Activated CD8-positive, alpha-beta memory T cell treated with anti-CD3 and anti-CD28 coated beads for 4 hours (primary cell): ENCODE measurements at places on chromosomes 7 and 10.

DNA sequence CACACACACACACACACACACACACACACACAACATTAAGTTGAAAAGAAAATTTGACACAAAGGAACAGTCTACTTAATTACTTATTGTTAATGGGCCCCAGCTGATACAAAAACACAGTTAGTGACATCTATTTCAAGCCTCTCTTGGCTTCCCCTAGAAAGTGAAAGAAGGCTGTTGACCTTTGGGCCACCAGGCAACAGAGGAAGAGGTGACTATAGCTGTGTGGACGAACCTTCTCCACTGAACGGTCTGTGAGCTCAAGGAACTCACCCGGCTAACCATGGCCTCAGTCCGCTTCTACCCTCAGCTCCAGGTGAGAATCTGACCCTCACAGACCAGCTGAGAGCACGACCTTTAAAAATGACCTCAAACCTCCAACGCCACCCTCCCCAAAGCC lies 32.9 kb upstream of the CALN1 start:
- DNase-seq = no peak

DNA sequence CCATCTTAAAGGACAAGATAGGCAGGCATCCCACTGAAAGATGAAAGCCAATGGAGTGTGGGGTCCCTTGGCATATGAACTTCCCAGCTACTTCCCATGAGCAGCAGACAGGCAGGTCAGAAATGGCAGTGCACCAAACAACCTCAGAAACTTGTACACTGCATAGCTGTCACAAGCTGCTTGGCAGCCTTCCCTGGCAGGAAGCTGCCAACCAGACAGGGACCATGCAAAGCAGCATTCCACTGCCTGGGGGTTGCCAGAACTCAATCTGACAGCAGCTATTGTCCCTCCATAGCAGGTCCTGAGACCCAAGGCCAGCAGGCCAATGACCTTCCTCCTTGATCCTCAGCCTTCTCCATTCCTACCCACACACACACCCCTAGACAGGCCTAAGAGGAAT lies 139.5 kb downstream of the PLCE1 start:
- no peak for DNase-seq

GRCh38 chr7:494259-494687 lies 25.4 kb downstream of the PDGFA start:
- no peak for DNase-seq

- DNase-seq = no peak
Measured at GRCh38 chr10:101464599-101464998, 110.6 kb downstream of the BTRC start.

DNA sequence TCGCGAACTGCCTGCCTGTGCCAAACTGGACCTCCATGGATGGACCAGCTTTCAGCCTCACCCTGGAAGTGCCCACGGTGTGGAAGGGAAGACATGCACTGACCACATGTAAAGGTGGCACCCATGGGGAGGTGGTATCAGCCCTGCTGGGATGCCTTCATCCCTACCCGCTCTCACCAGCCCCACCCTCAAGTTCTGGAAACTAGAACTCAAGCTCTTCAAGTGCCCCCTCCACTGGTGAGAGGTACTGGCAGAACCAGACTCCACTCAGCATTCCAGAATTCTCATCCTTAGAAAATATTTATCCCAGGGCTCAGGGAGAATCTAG lies 5.9 kb downstream of the ZNF488 start:
- DNase-seq = no peak

DNA sequence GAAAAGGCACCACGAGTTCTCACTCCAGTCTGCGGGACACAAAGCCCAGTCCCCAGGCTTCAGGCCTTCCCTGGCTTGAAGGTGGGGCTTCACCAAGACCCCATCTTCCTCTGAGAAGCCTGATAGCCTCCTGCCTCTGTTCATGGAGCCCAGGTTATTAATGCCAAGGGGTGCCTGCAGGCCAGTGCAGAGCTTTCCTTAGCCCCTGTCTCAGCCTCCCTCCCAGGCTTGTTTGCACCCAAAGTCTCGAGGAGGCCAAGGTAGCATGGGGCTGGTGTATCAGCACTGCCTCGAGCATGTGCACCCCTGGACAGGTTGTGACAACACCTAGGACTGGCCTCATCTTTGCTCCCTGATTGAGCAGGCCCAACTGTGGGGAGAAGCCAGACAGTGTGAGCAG lies 108.1 kb upstream of the PCDH15 start:
- no peak for DNase-seq

- DNase-seq = no peak
Measured at GRCh38 chr7:135620447-135620846, 41.9 kb upstream of the STMP1 start.

DNA sequence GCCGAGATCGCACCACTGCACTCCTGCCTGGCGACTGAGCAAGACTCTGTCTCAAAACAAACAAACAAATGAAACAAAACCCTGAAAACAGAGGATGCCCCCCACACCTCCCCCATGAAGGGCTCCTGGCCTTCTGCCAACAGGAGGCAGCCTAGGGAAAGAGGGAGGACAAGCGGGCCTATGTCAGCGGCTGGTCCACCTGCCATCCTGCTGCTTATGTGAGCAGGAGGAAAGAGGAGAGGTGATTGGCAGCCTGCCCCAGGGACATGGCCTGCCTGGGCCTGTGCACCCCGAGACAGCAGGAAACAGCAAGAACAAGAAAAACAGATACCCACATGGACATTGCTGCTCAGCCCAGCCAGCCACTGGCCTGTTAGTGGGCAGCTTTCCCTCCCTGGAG lies 9.1 kb upstream of the ZNF316 start:
- DNase-seq = no peak

DNA sequence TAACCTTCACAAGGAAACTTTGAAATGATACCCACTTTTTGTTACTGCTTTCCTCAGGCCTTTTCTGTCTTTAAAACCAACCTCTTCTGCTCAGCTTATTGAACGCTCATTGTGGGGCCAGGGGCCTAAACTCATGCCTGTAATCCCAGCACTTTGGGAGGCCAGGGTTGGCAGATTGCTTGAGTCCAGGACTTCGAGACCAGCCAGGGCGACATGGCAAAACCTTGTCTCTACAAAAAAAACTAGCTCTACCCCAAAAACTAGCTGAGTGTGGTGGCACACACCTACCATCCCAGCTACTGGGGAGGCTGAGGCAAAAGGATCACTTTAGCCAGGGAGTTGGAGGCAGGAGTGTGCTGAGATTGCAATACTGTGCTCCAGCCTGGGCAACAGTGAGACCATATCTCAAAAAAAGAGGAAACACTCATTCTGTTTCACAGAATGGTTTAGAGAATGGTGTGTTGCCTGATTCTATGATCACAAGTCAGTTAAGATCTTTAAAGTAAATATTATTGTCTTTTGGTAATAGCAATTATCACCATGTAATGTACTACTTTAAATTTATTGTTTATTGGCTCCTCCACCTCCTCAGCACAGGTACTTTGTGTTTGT lies 51.1 kb downstream of the KCTD7 start:
- no peak for DNase-seq

- DNase-seq = no peak
Measured at GRCh38 chr7:21106296-21106732, 319.6 kb upstream of the SP8 start.

DNA sequence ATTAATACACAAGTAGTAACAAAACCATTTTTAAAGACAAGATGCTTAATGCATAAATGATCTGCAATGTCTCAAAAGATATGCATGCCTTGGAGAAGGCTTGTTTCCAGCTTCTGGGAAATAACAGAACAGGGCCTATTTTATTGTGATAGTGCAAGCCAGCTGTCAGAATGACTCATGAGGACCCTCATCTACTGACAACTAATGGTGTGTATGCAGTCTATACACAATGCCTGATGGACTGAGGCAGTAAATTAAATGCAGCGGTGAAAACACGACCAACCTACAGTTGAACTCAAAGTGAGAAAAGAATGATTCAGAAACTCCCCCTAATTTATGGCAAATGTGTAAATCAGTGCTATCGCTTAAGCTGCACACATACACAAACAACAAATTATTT lies 46.3 kb downstream of the VPS41 start:
- no peak for DNase-seq

DNA sequence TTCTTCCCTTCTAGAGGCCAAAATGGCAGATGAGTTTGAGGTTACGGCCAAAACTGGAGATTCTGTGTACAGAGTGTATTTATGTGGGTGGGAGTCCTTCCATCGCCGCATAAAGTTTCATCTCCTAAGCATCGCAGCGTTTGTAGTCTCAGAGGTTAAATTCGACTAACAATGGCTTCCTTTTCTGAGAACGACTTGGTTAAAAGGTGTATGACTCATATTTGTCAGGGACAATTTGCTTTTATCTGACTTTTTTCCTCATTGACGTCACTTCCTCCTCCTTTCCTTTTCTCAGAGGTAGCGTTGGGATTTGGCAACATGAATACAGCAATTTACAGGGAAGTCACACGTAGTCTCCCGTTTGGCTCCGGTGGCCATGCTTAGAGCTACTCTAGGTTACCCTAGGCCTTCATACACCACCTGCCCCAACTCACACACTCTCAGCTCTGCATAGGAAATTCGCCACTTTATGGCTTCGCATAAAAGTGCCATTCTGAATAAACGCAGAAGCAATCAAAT lies 37.6 kb upstream of the TCF7L2 start:
- DNase-seq = no peak

DNA sequence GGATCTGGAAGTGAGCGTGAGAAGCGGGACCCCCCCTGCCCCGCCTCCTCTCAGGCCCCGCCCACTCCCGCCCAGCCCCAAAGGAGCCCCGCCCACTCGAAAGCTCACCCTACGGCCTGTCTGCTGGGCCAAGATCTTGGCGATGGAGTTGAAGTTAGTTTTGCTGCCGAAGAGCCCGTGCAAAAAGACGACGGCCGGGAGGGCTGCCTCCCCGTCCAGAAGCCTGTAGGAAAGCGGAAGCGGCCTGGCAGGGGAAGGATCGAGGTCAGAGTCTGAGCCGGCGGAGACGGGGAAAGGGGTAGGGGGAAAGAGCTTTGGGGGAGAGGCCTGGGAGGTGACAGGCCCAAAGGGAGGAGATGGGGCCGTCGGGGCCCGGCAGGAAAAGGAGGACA lies 386 bp downstream of the ABHD11 start:
- no peak for DNase-seq

GRCh38 chr7:147569116-147569913 lies 1021.3 kb upstream of the C7orf33 start:
- DNase-seq = no peak

DNA sequence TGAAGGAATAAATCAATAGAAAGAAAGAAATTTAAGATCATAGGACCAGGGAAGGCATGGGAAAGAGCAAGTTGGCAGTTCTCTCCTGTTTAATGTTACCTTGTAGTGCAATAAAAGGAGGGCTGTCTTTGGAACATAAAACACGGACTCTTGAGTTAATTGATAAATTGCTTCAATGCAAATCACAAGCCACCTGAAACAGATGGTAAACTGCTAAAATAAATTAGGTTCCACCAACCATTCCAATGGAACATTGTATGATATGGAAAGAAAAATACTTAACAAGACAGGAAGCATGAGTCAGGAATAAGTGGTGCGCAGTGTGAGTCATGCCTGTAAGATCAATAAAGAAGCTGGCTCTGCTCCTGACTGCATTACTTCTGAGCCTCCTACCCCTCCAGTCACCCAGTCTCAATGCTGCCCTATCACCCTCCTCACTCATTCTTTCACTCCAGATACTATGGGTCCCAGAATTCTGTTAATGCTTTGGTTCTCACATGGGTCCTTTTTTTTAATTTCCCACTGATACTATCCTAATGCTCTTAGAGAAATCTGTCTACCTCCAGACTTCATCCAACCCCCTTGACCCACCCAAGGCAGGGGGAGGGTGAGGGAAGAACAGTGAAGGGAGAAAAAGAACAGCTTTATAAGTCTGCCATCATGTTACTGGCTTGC lies 78.9 kb downstream of the LRRC17 start:
- no peak for DNase-seq

DNA sequence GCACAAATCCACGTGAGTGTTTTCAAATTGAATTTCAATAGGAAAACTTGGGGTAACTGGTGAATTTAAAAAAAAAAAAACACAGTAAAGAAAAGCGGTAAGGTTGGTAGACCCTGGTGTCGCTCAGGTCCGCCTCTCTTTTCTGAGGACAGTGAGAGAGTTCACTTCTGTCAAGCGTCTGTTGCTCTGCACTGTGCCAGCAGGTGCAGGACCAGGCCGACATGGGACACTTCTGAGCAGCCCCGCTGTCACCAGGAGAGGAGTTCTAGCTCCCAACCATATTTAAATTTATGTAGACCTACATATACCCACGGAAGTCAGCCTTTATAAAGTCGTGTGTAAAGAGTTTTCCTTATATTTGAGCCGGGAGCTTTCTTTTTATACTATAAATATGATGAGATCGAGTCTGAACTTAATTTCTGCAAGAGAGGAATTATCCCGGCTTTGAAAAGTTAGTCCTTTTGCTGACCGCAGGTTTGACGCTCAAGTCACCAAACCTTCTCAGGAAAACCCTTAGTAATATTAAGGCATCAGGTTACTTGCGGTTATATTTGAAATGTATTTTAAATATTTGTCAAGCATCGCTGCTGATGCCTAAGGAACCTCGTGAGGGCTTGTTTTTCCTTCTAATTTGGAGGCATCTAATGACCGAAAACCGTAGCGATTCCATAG lies 531 bp downstream of the IKZF1 start:
- DNase-seq = no peak

DNA sequence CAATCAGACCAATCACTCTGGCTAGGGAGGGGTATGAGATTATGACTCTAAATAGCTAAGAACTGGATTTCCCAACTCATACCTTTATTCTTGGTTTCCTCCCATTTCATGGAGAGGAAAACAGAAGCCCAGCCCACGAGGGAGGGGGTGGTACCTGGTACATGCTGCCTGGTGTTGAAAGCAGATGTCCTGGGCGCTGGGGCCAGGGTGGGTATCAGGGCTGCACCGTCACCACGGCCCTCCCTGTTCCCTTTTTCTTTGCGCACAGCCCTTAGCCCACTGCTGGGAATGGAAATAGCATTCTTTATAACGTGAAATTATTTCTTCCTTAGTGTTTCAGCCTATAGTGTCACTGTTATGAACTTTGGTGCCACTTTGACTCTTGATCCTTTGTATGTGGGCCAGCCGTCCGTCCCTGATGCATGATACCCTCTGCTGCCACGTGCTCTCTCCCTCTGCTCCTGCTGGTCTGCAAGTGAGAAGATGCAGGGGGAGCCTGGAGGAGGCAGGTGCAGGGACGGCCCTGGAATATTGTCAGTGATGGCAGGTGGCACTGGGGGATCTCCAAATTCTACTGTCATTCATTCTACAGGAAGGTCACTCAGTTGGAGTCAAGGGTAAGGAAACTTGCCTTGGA lies 158.5 kb downstream of the CDH23 start:
- DNase-seq = no peak

DNA sequence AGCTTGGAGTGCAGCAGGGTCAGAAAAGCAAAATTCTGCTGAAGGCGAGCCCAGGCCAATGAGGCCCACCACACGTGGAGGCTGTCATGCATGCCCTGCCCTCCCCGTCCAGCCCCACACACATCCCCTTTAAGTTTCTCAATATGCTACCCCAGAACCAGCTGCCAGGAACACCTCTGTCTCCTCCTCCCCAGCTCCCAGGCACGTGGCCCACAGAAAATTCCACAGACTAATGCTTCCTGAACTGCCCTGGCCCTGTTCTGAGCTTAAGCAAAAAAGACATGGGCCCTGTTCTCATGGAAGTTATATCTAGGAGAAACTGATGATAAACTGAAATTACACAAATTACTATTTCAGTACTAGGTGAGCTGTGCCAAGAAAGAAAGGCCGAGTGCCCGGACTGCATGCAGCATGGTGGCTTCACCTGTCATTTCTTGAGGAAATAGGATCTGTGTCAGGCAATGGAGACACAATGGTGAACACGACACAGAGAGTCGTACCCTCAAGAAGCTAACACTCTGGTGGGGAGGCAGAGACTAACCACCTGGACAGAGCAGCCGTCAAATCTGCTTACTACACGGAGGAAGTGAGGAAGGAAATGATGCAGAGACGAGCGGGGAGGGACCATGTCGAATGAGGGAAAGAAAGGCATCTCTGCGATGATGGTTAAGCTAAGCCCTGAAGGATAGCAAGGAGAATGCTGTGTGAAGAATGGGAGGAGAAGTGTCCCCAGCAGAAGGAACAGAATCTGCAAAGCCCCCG lies 44.5 kb downstream of the PODXL start:
- DNase-seq = no peak
